ENCODE measurements at places on chromosomes 5 and 9.

- no peak for DNase-seq
These were observed 128.8 kb downstream of the FBN2 start for GRCh38 chr5:128409166-128409800.

- no peak for DNase-seq
These were observed 110.3 kb upstream of the SLIT3 start for GRCh38 chr5:169410996-169411783.

- peak; percentile 33 for DNase-seq
These were observed 65.7 kb downstream of the EFNA5 start for GRCh38 chr5:107604990-107605389.

DNA sequence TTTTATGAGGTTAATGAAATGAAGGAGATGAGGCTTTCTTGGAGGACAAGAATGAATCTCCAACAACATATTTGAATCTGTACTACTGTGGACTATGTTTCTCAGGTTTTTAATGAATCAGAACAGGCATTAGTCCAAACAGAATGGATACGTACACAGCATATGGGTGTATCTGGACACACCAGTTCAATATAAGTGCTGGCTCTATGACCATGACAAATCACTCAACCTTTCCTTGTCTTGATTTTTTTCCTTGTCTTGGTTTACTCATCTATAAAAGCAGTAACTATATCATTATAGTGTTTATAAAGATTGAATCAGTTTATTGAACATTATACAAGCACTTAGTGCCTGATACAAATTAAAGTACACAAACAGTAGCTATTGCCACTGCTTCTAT, 104.1 kb downstream of the AP3B1 start:
- no peak for DNase-seq

- DNase-seq, result no peak
These were observed 105.9 kb downstream of the DPYSL3 start for GRCh38 chr5:147403651-147404640.

DNA sequence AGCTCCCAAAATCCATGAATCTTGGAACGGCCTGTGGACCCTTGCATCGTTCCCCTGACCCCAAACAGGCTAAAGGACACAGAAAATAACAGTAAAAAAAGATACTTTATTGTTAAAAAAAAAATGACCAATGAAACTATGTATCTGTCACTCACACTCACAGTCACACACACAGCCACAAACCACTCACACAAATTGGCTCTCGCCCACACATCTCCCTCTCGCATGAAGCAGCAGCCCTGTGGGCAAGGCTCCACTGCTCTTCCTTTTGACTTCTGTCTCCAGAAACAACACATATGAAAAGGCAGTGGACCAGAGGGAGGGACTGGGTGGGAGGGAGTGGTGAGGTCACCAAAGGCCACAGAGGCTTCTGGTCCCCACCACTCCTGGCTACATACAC, 56.6 kb downstream of the SLC36A1 start:
- no peak for DNase-seq

DNA sequence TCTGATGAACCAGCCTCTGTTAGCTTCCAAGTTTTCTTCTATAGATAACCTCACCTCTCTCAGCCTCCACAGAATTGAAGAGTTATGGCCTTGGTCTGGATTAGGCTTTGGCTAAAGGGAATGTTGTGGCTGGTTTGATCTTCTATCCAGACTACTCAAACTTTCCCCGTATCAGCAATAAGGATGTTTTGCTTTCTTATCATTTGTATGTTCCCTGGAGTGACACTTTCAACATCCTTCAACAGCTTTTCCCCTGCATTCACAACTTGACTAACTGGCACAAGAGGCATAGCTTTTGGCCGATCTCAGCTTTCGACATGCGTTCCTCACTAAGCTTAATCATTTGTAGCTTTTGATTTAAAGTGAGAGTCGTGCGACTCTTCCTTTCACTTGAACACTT, 28.1 kb upstream of the GNE start:
- DNase-seq, result no peak

GRCh38 chr5:29367176-29367833, 1826.2 kb upstream of the CDH6 start:
- no peak for DNase-seq

GRCh38 chr9:114227288-114228015, 72.1 kb downstream of the COL27A1 start:
- no peak for DNase-seq

GRCh38 chr5:160479926-160480325, 58.3 kb downstream of the PTTG1 start:
- no peak for DNase-seq

DNA sequence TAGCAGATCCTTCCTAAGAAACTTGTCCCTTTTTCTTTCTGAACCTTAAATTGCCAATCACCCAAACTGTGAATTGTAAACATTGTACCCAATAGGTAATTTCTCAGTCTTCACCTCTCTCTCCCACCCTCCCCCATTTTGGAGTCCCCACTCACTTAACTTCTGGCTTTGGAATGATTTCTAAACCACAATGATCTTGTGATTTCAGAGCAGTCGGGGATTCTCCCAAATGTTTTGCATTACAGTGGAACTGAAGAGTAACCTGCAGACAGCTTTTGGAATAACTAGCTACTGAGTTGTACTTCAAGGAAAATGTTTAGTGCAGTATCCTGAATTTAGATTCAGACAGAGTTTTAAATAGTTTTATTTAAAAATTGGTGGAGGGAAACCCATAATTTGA, 19.2 kb downstream of the SLC27A6 start:
- no peak for DNase-seq

DNA sequence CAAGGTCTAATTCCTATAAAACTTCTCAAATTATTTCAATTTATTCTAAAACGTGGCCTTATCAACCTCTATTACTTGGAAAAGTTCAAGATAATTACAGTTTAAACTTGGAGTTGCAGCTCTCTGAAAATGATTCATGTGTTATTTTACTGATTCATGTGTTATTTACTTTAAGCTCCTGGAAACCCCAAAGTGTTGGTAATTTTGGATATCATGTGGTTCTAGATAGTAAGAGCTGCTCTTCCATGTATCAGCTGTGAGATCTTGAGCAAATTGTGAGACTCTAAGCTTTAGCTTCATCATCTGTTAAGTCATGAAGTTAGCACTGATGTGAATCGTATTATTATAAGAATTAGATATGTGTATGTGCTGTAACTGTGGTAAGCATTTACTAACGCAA, 749.2 kb downstream of the TLE4 start:
- DNase-seq, result no peak

DNA sequence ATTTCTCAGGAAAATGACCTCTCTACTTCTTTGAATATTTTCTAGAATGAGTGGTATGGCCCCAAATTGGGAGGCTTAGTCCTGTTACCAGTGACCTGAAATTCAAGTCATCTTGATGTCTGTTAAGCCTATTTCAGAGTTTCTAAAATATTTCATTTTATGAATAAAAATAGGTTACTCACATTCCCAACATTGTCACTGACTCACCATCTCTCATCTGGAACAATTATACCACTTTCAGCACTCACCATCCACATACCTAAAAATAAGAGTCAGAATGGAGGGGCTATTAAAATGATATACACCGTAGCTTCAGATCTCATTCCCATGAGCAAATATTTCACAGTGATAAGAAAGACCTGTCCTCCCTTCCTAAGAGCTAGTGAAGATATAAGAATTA, 71.8 kb downstream of the KIAA1958 start:
- DNase-seq, result no peak

DNA sequence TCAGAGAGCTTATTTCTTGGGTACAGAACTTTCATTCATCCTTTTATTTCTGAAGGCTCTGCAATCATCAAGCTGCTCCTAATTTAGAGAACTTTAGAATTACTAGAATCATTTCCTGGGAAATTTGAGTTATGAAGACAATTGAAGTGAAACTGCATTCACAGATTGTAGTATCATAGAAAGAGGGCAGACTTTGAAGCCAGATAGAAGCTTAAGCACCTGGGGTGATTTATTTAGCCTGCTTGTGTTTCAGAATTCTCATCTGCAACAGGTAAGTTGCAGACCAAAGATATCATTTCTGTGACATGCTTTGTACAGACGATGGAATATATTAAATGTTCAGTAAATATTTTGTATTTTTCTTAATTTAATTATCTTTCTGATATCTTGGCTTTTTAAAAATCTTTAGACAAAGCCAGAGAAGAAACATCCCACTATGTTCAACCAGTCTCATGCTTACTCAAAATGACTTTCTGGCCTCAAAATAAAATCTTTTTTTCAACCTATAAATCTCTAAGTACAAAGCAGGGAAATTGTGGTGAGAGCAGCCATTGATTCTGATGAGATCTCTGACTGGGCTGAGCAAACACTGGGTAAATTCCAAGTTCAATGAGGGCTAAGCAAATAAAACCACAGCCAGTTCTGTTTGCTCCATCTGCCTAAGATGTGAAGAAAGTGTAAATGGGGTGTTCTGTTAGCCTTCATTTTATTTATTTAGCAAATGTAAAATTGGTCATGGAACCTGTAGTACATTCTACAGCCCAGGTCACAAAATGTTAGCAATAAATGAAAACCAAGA, 264.7 kb upstream of the CCNG1 start:
- no peak for DNase-seq

GRCh38 chr5:6405591-6405990, 27.2 kb upstream of the MED10 start:
- no peak for DNase-seq

DNA sequence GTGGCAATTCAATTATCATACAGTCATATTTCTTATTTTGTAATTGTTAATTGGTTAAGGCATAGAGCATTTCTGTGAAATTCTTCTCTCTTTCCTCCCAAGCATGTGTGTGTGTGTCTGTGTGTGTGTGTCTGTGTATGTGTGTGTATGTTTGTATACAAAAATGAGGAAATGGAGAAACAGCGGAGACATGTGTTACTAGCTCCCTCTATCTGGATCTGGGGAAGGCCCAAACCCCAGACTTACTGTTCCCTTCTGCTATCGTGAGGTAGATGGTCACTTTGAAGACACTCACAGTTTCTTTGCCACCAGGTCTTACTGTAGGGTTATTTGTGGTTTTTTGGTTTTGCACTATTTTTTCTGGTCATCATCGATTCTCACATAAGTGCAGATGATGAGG, 11.4 kb upstream of the C5orf63 start:
- peak; percentile 28 for DNase-seq

GRCh38 chr5:148776780-148777179, 49.6 kb upstream of the ADRB2 start:
- no peak for DNase-seq

- no peak for DNase-seq
These were observed 19.8 kb upstream of the NRARP start for GRCh38 chr9:137321726-137322361.

DNA sequence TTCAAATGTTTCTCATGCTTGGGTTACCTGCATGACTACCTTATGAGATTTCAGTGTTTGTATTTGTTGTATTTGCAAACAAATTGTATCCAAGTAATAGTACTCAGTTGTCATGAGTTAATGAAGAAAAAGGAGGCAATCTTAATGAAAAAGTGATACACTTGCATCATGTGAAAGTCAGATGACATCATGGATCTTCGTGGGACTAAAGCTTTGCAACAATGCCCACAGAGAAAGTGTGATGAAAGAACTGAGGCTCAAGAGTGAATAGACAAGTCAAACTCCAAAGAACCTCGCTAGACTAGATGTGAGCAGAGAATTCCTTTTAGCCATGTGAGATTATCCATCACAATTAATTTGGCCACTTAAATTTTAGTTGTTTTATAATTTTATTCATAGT, 75.4 kb upstream of the ADRB2 start:
- peak; percentile 49 for DNase-seq

GRCh38 chr5:38871058-38871605, 25.3 kb downstream of the OSMR start:
- DNase-seq, result no peak

GRCh38 chr5:38191693-38192092, 66.7 kb upstream of the EGFLAM start:
- DNase-seq, result no peak

DNA sequence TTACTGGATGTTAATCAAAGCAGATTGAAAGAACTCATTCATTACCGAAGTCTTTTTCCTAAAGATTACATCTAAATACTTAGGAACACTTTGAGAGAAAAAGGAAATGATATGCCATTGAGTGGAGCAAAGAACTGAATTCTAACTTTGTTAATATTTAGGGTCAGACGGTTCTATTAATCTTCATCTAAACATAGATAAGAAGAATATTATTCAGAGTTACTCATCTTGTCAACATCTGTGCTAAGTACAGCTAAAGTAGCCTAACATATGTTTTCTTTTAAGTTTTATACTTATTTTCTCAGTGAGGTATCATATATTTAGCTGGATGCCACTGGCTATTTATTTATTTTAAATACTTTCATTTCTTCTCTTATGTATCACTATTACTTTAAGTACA, 1763.7 kb downstream of the EFNA5 start:
- no peak for DNase-seq

DNA sequence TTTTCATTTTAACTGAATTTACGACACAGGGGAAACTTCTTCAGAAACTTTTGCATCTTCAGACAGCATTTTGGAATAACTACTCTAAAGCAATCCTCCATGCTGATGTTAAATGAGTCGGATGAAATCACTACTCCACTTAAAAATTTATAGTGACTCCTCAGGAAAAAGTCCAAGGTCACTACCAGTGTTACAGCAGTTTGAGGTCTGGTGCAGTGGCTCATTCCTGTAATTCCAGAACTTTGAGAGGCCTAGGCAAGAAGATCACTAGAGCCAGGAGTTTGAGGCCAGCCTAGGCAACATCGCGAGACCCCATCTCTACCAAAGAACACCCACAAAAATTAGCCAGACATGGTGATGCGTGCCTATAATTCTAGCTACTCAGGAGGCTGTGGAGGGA, 5.9 kb upstream of the GAS1 start:
- DNase-seq, result no peak

- DNase-seq, result no peak
These were observed 66.5 kb downstream of the COL27A1 start for GRCh38 chr9:114221706-114222465.

DNA sequence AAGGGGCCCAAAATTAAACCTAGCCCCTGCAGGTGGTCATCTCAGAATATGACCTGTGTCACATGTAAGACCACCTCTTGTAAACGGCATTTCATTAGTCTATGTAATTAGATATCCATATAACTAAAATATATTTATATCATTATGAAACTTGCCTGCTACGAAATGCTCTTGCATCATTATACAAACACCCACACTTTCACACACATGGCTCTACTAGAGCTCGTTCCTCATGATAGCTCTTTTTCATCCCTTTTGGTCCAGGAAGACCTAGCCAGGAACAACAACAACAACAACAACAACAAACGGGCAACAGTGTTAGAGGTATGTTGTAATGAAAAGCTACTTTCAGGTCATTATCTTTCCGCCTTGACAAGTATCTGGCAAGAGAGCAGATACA, 58.6 kb downstream of the LHFPL2 start:
- DNase-seq, result no peak

GRCh38 chr9:93907551-93908199, 47.5 kb downstream of the BARX1 start:
- no peak for DNase-seq
